ENCODE measurements at places on chromosomes 1 and 21.

- DNase-seq = peak; percentile 57
Measured at GRCh38 chr1:156898161-156898566, 4.6 kb downstream of the PEAR1 start.

GRCh38 chr1:236948381-236948780, 55.9 kb downstream of the MT1HL1 start:
- no peak for DNase-seq

DNA sequence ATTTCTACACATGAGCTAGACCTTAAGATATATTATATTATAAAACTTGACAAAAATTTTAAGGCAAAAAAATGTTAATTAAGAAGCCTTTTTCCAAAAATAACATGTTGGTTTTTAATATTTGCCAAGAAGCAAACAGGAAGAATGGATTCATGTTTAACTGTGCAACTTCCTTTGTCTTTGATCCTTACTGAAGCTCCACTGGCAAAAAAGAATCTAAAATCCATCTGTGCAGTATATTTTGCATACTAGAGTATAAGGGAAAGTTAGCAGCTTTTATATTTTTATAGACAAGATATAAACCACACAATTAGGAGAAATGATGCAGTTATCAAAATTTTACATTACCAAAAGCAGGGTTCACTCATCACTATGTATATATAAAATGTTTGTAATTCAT, 76.9 kb upstream of the RGS18 start:
- no peak for DNase-seq

- peak; percentile 49 for DNase-seq
Measured at GRCh38 chr1:11806307-11806936, 431 bp downstream of the CLCN6 start.

- DNase-seq = no peak
Measured at GRCh38 chr1:97999320-97999719, 78.5 kb upstream of the DPYD start.

DNA sequence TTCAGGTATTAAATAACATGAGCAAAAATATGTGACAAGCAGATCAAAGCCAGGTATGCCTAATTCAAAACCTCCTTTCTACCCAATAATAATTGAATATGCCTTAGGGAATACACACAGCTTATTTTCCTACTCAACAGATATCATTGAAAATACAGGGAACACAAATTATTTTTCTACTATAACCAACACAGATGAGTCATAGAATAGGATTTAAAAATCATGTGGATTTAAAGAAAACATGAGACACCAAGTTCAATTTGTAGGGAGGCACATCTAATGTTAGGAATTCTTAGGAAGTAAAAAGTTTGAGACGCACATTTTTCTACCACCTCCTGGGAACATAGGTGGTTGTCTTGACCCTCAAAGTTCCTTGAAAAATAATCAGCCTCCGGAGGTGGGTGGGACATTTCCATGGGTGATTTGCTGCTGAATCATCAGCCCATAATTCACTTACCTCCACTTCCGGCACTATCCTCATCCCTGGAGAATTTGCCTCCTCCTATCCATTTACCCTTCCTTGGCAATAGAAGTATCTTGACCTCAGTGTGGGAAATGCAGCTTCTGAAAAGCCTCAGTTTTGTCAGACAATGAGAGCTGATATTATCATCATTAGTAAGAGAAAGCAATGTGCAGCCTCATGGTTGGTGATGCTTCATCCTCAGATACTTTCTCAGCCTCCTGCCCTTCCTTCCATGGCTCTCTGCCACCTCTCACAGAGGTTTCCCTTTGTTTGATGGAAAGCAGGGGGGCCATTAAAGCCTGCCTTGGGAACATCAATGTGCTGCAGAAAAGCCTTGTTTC, 33.5 kb upstream of the RGS4 start:
- peak; percentile 48 for DNase-seq

- DNase-seq = no peak
Measured at GRCh38 chr1:207849016-207849415, 61.9 kb downstream of the CD34 start.

DNA sequence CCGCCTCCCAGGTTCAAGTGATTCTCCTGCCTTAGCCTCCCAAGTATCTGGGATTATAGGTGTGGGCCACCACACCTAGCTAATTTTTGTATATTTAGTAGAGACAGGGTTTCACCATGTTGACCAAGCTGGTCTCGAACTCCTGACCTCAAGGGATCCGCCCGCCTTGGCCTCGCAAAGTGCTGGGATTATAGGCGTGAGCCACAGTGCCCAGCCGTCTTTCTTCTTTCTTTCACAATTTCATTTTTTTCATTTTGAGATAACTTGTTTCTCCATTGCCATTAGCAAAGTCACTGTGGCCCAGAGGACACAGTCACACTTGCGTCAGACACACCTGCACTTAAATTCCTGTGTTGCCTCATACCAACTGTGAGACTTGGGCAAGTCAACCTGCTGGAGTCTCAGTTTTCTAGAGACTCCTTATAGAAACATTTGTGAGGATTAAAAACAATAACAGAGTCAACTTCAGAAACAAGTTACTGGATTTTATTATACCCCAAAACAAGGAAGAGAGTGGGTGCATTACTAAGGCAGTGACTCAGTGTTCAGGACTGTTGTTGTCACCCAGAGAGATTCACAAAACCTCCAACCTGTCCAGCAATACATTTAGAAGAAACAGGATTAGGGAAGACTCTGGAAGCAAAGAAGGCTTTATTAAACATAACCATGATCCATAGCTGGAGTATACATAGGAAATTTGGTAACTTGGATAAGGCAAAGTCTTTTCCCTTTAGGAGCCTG, 2.6 kb downstream of the TEDDM1 start:
- DNase-seq = no peak

- DNase-seq = no peak
Measured at GRCh38 chr1:174940646-174941175, 59.0 kb upstream of the CACYBP start.

DNA sequence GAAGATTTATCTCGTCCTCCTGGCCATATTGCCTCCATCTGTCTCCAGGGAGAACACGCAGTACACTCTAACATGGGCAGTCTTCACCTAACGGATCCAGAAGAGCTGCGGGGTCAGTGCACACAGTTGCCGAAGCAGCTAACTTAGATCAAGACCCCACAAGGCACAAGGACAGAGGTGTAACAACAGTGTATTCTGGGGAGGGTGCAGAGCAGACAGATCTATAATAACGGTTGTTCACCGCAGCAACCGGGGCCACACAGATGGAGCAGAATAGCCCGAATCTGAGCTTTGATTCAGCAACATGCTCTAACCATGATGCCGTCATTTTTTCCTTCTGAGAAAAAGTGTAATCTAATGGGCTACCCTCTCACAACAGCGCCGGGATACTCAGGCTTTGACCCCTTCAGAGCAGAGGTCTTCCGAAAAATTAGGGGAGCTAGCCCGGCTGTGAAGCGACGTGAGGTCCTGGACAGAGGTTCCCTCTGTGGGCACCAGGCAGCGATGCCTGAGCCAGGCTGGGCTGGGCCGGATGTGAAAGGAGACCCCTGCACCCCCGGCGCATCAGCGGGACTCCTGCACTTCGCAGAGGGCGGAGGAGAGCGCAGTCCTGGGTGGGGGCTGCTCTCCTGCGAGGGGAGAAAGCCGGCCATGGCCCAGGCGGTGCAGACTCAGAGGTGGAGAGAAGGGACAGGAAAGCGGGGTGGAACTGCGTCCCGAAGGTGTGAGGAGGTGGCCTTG, 57.5 kb downstream of the BCL9 start:
- DNase-seq = peak; percentile 22

GRCh38 chr1:59316497-59317128, 19.7 kb downstream of the FGGY start:
- no peak for DNase-seq

DNA sequence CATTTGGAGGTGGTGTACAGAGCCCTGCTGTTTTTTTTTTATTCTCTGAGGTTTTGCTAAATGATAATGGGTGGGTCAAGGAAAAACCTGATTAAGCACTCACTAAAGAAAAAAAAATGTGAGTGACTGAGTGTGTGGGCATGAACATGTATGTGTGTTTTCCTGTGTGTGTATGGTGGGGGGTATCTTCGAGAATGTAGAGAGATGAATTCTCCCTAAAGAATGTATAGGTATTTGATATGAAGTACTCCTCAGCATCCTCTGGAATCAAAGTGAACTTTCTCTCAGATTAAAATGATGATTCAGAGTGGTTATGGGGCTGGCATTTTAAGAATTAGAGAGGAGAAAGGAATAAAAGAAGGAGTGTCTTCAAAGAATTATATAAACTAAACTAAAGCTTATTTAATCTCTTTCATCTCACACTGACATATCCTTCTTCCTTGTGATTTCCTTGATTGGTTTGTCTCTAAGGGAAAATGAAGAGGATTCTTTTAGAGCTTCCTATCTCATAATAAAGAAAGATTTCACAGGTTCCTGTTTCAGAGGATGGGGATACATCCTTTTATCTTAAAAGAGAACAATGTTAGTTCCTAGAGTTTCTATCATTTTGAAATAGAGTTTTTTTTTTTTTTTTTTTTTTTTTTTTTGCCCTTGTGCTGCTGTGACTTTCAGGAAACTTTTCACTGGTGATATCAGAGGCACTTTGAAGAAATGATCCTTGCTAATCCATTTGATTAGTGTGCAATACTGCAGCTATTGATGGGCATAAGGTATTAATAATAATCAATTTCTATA, 23.9 kb downstream of the S1PR1 start:
- DNase-seq = no peak

DNA sequence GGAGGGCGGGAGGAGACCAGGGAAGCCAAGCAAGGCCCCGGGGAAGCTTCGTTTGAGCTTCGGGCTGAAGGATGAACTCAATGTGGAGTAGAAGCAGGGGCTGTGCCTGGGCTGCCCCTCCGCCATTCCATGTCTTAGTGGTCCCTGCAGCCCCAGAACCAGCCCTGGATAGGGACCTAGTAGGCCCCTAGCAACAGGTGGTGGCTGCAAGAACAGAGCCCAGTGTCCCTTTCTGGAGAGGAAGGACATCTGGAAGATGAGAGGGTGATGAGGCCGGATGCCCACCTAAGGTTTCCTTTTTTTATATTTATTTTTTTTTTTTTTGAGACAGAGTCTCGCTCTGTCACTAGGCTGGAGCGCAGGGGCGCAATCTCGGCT, 27.2 kb downstream of the ECE1 start:
- DNase-seq = no peak

- DNase-seq = no peak
Measured at GRCh38 chr1:154557939-154558719, at the start of gene UBE2Q1. UBE2Q1 (minus strand) TSS chr1:154558662; CDS start chr1:154558553, 109 bp downstream.

GRCh38 chr1:31189696-31190674, 49.7 kb downstream of the NKAIN1 start:
- DNase-seq = no peak

DNA sequence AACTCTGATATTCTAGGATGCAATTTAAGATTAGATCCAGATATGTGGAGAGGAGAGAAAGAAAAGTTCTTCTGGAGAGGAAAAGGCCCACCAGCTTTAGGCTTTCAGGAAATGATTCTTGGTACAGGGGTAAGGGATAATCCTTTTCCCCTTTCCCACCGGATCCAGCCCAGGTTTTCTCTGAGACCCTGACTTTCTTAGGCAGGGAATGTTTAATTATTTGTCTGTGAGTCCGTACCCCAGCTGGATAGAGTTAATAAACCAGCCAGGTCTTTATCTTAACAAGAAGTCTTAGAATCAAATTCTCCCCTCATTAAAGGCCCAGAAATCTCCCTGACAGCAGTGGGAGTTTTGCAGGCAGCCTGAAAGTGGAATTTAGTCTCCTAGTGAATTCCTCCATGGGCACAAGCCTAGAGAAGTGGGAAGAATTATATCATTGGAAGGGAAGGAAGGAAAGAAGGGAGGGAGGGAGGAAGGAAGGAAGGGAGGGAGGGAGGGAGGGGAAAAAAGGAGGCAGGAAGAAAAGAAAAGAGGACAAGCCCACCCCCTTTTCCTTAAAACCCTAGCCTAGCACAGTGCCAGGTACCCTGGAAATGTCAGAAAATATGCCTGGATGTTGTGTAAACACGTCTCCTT, 189.0 kb downstream of the PLPP3 start:
- DNase-seq = no peak

GRCh38 chr1:164783778-164784555, 225.0 kb downstream of the PBX1 start:
- no peak for DNase-seq

DNA sequence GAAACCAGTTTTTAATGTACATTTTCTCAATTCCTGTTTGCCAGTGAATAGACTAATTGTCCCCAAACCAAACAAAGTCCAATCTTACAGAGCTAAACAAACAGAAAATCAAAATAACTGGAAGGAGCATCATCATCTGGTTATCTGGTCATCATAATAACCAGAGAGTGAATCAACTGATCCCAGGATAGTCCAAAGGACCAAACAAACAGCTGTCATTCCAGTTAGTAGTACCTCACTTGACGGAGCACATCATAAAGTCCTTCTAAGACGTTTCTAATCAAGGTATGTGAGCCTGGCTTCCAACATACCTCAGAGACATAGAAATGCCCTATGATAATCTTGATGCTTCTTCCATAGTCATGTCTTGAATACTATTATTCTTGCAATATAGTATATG, 240.5 kb downstream of the LTN1 start:
- DNase-seq = no peak

DNA sequence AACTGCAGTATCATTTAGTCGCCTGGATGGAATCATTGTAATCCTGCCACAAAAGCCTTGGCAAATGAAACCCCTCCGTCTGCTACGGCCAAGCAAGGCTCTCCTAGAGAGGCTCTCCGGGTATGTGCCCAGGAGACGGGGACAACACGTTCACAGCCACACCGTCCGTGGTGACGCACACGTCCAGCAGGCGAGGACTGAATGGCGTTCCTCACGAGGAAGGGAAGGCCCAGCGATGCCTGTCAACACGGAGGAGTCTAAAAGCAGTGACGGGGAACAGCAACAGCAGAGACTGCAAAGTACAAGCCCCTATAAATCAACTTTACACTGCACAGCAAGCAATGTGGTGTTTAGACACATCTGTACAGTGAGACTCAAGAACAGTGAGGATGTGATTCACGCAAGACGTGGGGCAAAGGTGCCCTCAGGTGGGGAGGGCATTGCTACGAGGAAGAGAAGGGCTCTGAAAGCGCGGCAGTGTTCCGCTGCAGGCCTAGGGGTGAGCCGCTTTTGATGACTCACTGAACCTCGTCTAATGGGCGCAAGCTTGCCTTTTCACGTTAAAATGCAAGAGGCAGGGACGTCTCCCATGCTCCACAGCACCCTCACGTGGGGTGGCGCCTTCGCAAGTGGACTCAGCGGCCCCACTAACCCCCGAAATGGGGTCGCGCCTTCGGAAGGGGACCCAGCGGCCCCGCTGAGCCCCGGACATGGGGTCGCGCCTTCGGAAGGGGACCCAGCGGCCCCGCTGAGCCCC, 6.8 kb downstream of the WRAP73 start:
- no peak for DNase-seq

DNA sequence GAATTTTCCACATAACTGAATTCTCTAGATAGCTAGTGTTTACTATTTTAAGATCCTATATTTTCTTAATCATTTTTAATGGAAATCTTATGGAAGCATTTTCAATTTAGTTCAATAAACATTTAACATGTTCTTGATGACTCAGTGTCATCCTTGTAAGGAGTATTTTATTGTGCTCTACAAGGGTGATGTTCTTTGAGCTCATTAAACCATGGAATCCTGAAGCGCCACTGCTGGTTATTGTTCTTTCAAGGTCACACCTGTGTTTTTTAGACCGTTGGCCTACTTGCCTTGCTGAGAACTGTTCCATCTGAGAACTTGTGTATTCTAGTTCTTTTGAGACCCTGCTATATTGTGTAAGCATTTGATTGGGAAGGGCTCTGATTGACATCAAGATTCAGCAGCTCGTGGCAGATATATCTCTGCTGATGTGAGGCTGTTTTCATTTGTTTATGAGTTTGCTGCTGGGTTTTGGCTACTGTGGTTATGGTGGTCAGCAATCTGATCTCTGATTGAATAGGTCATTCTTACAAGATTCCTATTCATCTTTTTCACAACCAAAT, 132.0 kb downstream of the GIPC2 start:
- no peak for DNase-seq
